ENCODE measurements at places on chromosomes 12 and 14. TPM values are rescaled to one million over a fixed set of nuclear protein-coding genes. Genes with fewer than 3 reads are reported as not detected.

DNA sequence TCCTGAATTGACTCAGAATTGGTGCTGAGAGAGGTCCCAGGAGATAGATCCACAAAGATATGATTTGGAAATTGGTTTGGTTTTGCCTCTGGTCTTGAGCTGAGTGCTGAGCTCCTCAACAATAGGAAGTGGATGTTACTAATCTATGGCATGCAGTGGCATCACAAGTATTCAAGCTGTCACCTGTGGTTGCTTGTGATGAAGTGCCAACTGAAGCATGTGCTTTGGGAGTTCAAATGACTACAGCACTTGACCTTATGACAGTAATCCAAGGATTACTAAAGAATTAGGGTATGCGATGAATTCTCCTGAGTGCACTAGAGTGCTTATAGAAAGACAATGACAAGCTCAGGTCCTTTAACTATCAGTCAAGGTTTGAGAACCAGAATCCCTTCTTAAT, 406.2 kb downstream of the NOVA1 start:
- no peak for DNase-seq
- H3K4me1 ChIP-seq, result peaks cover 13% of the 10 kb centered on the region
- no peak overlapping the region for H3K4me3 ChIP-seq

DNA sequence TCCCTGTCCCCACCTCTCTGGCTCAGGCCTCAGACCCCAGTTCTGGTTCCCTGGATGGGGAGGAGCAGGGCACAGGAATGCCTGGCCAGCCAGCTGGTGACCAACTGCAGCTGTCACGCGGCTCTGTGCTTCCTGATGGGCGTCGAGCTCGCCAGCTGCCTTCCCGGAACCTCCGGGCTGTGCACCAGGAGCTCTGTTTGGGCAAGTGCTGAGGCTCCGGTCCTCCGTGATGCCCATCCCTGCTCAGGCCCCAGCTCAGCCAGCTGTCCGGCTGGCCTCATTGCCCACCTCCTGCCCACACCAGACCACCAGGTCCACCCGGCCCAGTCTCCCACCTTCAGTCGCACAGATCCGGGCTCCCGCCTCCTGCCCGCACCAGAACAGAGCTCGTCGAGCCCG, 4.8 kb downstream of the IFFO1 start:
- H3K36me3 ChIP-seq, result peaks cover under 1% of the 10 kb centered on the region
- DNase-seq, result peak; percentile 83
- no peaks in the 10 kb centered on the region for H3K27me3 ChIP-seq
- H3K4me1 ChIP-seq, result peaks cover 74% of the 10 kb centered on the region

- H3K4me3 ChIP-seq, result peak overlapping the region; percentile 100
- peaks cover 46% of the 10 kb centered on the region for H3K4me1 ChIP-seq
- DNase-seq, result peak; percentile 43
- peaks cover 3% of the 10 kb centered on the region for H3K36me3 ChIP-seq
- H3K27me3 ChIP-seq, result no peaks in the 10 kb centered on the region
Observed at GRCh38 chr12:26936559-26937442, 980 bp downstream of the INTS13 start.

KRT80 gene
- 0.38 TPM for total RNA-seq

- no peaks in the 10 kb centered on the region for H3K4me1 ChIP-seq
- no peak overlapping the region for H3K27ac ChIP-seq
- DNase-seq, result no peak
- H3K4me3 ChIP-seq, result no peak overlapping the region
Observed at GRCh38 chr14:68918612-68919011, 60.5 kb downstream of the ACTN1 start.

- no peaks in the 10 kb centered on the region for H3K4me1 ChIP-seq
- no peak for DNase-seq
- no peaks in the 10 kb centered on the region for H3K36me3 ChIP-seq
- H3K27me3 ChIP-seq, result no peaks in the 10 kb centered on the region
- no peak overlapping the region for H3K4me3 ChIP-seq
Observed at GRCh38 chr14:64082837-64083236, 211.3 kb downstream of the ESR2 start.
